ENCODE measurements at places on chromosomes 1 and 21.

- DNase-seq = no peak
These were observed 60.1 kb downstream of the OPTC start for GRCh38 chr1:203554071-203554470.

GRCh38 chr21:45261093-45261492, 26.6 kb downstream of the POFUT2 start:
- DNase-seq = no peak

- no peak for DNase-seq
These were observed 16.4 kb upstream of the MAPKAPK2 start for GRCh38 chr1:206668351-206668750.

GRCh38 chr1:2532485-2533160, 2.6 kb upstream of the HES5 start:
- DNase-seq = no peak

- DNase-seq = no peak
These were observed 13.4 kb upstream of the RNF223 start for GRCh38 chr1:1087351-1088028.

GRCh38 chr1:28927648-28928313, 13.4 kb downstream of the EPB41 start:
- DNase-seq = no peak

Measured in stimulated activated CD8-positive, alpha-beta memory T cell treated with anti-CD3 and anti-CD28 coated beads, Interleukin-2, amount 100 ng/mL, for 1 hour (primary cell).